ENCODE measurements at places on chromosomes 3 and 15.

DNA sequence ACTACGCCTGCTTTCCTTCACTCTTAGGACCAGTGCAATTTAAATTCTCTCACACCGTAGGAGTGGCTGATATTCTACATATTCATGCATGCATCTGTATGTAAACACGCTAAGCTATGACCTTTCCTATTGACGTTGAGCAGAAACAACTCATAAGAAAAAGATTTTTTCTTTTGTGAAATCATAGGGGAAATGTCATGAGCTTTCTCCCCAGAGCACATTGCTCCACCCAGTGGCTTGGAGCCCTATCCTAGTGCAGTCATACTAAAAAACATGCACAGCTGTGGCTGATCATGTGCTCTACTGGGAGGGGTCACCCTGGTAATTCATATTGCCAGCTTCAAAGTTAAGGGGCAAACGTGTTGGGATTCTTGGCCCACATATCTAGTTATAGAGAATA, 1.8 kb upstream of the MESD start:
- no peak for DNase-seq

DNA sequence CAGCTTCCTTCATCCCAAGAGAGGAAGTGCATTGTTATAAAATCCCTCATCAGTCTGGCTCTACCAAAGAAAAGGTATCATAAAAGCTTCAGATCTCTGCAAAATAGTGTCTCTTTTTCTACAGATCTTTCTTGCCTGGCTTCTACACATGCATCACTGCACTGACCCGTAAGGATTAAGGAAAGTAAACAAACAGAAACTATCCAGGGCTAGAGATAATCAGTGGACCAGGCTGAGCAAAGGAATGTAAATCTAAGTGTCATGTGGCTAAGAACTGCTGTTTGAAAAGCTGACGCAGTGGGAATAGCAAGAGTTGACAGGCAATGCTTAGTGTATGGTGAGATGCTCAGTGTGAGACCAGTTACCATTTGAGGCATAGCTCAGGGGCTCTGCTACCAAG, 339.7 kb downstream of the IL5RA start:
- DNase-seq: no peak

- no peak for DNase-seq
These were observed 6.3 kb downstream of the NR2F2 start for GRCh38 chr15:96336596-96337364.

GRCh38 chr15:60254416-60254815, 143.4 kb downstream of the ANXA2 start:
- DNase-seq: no peak

DNA sequence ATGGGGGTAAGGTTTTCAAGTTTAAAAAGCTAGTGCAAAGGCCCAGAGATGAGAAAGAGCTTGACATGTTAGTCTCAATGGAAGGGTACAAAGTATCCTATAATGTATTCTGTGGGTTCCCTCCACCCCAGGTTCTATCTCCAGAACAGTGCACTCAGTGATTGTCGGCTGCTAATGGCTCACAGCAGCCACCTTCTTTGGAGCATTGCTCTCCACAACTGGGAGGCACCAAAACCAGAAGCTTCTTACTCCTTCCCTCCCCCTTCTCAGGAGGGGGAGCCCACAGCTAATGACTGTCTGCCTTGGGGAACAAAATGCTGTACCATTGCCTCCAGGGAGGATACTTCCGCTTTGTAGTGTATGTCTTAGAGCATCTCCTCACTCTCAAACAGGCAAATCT, 439.4 kb upstream of the RBMS3 start:
- no peak for DNase-seq

- no peak for DNase-seq
These were observed 21.2 kb upstream of the SHC4 start for GRCh38 chr15:48984811-48985352.

- DNase-seq: no peak
These were observed 113.9 kb downstream of the GABRG3 start for GRCh38 chr15:27084844-27085243.

- DNase-seq: no peak
These were observed 97.2 kb downstream of the LRTM1 start for GRCh38 chr3:54830658-54831057.

GRCh38 chr3:63874769-63875168, 11.1 kb downstream of the ATXN7 start:
- no peak for DNase-seq

- no peak for DNase-seq
These were observed 1081.1 kb downstream of the NAALADL2 start for GRCh38 chr3:175940243-175940642.

DNA sequence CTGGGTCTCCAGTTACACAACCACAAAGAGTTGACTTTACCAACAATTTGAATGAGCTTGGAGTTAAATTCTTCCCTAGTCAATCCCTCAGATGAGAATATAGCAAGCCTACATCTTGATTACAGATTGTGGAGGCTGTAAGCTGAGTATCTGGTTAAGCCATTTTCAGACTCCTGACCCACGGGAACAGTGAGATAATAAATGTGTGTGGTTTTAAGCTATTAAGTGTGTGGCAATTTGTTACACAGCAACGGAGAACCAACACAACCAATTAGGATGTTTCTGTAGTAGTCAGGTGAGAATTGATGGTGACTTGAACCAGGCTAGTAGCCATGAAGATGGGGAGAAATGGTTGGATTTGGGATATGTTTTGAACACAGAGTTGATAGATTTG, 37.7 kb upstream of the SLC4A7 start:
- DNase-seq: no peak

GRCh38 chr3:158790901-158791589, 10.8 kb upstream of the MFSD1 start:
- DNase-seq: no peak

DNA sequence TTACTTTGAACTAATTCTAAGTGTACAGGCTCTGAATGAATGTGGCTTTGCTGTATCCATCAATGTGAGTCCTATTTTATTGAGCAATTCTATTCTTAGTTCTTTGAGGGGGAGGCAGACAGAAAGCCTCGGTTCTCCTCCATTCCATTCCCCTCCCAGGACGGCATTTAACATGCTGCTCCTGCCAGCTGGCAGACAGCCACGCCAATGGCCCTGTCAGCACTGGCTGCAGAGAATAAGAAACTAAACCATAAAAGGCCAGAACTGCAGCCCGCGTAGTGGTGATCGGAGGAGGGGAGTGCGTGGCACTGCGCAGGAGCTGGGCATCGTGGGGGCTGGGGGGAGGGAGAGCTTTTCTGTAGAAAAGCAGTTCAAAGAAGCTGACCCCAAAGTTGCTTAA, 76.0 kb upstream of the HACD2 start:
- DNase-seq: no peak

GRCh38 chr3:121748680-121749275, 763 bp downstream of the GOLGB1 start:
- DNase-seq: no peak

DNA sequence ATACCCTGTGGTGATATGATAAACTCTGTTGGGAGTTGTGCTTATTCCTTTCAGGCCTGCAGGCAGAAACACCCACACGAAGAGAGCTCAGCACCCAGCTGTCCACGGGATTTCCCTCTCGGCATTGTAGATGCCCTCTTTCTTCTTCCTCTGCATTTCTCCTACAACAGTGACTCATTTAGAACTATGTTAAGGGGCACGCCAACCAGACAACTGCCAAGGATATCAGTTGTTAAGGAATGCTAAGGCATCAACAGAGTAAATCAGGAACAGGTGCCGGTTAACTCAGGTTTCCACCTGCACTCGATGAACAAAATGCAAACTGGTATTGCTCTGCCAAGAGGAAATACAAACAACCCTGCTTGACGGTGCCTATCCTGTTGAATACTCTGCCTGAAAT, 270.0 kb upstream of the PEX5L start:
- no peak for DNase-seq

- DNase-seq: no peak
These were observed 186.9 kb downstream of the OPA1 start for GRCh38 chr3:193779933-193780332.

GRCh38 chr15:100230784-100231183, 111.0 kb downstream of the ADAMTS17 start:
- DNase-seq: no peak

- DNase-seq: no peak
These were observed 43.3 kb downstream of the TLNRD1 start for GRCh38 chr15:81043935-81044575.

DNA sequence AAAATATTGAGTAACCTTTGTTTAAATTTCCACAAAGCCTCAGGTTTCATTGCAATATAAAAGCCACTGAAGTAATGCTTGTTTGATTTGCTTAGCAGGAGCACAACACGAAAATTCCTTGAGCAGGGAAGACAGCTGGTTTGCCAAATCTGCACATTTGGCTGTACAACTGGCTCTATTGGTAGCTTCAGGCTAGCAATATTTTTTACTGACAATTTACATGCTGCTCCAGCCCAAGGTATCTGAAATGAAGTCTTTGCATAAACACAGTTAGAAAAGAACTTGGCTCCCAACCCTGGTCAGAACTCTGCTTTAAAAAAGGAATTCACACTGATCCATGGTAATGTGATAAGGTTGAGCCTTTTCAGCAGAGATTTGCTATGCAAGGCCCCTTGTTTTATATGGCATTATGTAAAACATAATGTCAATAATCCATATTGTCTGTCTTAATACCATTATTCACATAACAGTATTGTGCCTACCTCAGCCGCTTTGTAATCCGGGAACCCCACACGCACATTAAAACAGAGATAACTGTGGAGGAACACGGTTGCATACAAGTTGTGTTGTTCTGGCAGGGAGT, 55.7 kb upstream of the CHL1 start:
- DNase-seq: no peak

- no peak for DNase-seq
These were observed 122.3 kb upstream of the AADACL2 start for GRCh38 chr3:151611419-151611818.

- DNase-seq: no peak
These were observed 33.5 kb downstream of the ALS2CL start for GRCh38 chr3:46660003-46660402.

DNA sequence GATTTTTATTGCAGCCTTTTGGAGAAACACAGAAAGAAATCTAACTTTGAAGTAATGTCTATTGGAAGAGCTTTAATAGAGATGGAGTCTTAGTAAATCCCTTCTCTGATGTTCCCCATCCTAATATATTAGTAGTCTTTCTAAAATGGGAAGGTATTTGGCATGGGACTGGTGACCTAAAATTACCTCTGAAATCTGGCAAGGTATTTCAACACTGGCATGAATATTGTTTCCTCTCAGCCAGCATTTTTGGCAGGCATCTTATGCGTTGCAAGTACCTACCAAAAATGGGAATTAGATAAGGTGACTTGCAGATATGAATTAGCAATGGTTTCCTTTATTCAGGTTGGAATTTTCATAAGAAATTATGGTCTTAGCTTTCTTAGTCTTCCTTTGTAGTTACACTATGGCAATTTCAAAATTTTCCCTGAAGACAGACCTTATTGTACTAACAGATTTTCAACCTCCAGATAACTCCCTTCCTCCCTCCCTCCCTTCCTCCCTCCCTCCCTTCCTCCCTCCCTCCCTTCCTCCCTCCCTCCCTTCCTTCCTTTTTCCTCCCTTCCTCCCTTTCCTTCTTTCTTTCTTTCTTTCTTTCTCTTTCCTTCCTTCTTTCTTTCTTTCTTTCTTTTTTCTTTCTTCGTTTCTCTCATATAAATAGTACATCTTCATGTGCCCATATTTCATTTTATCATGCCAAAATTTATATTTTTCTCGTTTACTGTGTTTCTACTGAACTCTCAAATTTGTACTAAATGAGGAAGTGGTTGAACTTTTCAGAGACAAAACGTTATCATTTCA, 168.2 kb upstream of the KCNMB2 start:
- no peak for DNase-seq

GRCh38 chr15:100849021-100849854, 30.4 kb upstream of the ALDH1A3 start:
- peak; percentile 36 for DNase-seq

DNA sequence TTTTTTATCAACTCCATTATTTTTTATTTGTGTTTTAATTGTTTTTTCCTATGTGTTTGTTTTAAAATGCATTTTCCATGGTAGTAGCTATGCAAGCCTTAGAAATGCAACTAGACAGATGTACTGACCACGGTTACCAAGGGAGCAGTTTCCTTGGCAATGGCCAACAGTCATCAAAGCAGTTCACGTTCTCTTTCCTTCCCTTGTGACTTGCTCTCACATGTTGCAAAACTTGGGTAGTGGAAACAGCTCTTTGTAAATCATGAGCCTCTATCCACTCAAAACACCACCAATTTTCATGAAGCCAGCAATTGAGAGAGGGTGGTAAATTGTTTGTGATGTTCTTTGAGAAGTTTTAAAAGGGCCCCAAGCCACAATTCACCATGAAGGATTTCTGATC, 499.4 kb upstream of the MDFIC2 start:
- DNase-seq: no peak

GRCh38 chr15:31560643-31561042, 234.0 kb downstream of the KLF13 start:
- DNase-seq: no peak

- no peak for DNase-seq
These were observed 58.7 kb downstream of the GOLIM4 start for GRCh38 chr3:168037020-168037419.

DNA sequence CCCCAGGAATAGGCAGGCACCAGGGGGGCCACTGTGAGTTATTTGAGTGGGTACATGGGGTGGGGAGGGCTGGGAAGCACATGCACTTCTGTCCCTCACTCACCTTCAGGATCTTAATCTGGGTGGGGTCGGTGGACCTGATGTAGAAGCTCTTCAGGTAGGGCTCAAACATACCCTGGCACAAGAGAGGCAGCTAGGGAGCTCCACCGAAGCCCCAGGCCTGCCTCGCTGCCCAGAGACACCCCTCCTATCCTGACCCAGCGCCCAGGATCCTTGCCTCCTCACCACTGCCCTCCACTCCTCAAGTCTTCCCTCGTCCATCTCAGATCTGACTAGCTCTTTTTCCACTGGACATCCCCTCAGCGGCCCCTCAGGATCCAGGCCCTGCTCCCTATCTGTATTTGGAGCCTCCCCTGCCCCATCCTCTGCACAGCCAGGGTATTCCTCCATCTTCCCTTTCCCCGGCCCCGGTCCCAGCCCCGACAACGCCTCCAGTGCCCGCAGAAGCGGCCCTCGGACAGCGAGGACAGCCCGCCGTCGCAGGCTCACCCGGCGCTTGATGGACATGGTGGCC, 30.0 kb downstream of the AP3B2 start:
- DNase-seq: no peak

GRCh38 chr3:100761951-100762350, 52.7 kb downstream of the TFG start:
- no peak for DNase-seq

- DNase-seq: no peak
These were observed 7.1 kb downstream of the CPLX3 start for GRCh38 chr15:74833376-74834107.

GRCh38 chr15:72034351-72034750, 83.6 kb downstream of the MYO9A start:
- DNase-seq: no peak

DNA sequence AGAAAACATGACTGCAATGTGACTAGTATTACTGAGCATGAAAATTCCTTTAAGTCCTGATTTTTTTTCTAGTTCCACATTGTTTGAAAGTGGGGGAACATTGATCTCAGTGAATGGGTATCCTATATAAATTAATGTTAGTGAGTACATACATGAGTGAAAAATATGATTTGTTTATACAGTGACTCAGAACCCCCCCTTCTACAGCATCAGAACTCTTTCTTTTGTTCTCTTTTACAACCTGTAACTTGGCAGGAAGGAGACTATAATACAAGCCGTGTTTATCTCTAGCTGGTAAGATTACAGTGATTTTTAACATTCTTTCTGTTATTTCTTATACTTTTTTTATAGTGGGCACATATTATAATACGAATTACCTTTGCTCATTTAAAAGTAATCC, 384.7 kb downstream of the PDCD6IP start:
- DNase-seq: no peak

GRCh38 chr3:29892976-29893554, 612.2 kb downstream of the RBMS3 start:
- DNase-seq: no peak

- DNase-seq: no peak
These were observed 143.2 kb upstream of the PRR20G start for GRCh38 chr3:127431066-127431465.
